Activated CD8-positive, alpha-beta memory T cell treated with anti-CD3 and anti-CD28 coated beads for 1 hour (primary cell): ENCODE measurements at places on chromosomes 12 and 14.

DNA sequence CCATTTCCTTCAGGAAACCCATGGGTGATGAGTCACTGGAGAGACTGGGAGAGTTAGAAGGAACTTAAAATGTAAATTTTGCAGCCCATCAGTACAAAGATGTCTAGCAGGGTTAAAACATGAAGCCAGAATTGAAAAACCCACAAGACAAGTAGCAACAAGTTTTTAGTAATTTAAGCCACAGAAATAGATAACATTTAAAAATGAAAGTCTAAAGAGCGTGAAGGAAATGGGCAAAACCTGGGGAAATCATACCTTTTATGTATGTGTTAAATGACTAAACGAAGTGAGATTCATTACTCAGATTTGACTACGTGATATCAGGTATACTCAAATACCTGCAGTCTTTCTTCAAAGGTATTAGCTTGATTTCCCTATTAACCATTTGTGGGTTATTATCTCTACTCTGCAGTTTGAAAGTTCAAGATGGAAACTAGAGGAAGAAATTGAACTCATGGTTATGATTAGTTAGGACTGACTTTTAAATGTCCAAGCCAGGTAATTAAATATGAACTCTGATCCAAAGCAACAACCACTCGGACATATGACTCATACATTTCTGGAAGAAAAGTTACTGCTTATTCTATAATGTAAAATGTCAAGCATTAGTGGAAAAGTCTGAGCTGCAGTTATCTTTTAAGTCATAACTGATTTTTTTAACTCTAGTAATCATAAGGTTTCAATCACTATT, 84.1 kb downstream of the ITPR2 start:
- no peak for DNase-seq

- no peak for DNase-seq
Measured at GRCh38 chr12:25017336-25017735, 68.4 kb upstream of the BCAT1 start.

- DNase-seq, result no peak
Measured at GRCh38 chr12:65602610-65603295, 221.5 kb upstream of the HMGA2 start.

- DNase-seq, result no peak
Measured at GRCh38 chr14:22539831-22540230, 49.2 kb downstream of the DAD1 start.

DNA sequence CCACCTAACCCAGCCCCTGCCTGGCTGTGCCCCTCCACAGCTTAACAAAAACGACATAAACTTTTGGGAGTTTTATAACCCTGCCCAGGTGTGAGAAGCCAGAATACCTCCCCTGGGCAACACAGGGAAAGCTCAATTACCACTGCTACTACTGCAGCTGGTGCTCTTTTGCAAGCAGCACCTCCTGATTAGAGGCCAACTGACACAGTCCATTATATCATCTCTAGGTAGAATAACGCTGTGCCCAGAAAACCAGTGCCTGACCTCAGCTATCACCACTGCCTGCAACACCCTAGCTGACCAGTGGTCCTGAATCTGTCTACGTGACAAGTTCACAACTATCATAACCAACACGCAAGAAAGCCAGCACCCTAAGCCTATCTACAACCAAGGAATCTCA, 34.2 kb downstream of the MDM1 start:
- no peak for DNase-seq

DNA sequence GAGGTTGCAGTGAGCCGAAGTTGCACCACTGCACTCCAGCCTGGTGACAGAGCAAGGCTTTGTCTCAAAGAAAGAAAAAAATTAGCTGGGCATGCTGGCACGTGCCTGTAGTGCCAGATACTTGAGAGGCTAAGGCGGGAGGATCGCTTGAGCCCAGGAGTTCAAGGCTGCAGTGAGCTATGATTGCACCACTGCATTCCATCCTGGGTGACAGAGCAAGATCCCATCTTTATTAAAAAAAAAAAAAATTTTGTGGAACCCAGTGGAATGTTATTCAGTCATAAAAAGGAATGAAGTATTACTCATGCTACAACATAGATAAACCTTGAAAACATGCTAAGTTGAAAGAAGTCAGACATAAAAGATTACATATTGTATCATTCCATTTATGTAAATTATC, 8.3 kb upstream of the ERBB3 start:
- DNase-seq, result no peak

DNA sequence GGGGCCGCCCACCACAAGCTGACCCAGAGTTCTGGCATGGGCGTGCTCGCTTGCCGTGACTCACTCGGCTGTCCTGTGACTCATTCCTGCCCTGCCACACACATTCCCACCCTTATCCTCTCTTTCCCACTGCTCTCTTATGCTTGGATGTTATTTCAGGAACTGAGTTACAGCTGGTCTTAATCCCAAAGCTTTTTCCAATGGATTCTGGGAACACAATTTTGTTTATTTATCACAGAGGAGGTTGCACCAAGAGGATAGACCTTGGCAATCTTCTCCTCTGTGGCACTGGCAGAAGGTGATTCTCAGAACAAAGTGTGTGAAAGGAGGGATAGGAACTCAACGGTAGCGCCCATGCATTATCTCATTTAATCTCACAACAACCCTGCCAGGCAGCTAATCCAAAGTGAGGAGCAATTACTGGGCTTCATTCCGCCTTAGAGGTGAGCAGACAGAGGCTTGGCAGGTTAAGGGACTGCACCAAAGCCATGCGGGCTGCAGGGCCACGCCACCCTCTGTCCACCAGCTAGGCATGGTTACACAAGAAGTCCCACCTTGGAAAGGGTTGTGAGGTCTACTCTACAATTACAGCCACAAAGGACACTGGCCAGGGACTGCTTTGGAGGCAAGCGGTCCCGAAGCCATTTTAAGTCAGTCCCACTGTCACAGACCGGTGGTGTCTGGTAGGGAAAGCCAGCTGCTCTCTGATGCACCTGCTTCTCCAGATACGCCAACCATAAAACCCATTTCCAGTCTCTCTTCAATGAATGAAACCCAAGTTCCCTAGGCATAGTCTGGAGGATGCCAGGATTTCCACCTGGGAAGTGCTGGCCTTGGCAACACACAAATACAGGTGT, 32.9 kb downstream of the SYNE3 start:
- DNase-seq, result no peak

DNA sequence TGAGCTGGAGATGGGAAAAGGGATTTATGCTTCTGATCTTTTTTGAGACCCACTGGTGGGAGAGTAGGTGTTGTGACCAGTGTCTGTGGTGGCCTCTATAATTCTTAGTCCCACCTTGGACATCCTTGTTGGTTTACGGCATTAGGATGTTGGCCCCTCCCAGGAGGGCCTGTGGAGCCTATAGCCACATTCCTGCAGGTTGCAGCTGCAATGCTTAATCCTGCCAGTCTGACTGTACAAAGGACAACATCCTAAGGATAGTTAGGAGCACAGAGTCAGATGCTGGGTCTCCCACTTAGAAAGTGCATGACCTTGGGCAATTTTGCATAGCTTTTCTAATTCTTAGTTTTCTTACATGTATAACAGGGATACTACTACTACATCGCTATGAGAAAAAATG, 150.9 kb upstream of the SLC38A2 start:
- DNase-seq, result no peak

DNA sequence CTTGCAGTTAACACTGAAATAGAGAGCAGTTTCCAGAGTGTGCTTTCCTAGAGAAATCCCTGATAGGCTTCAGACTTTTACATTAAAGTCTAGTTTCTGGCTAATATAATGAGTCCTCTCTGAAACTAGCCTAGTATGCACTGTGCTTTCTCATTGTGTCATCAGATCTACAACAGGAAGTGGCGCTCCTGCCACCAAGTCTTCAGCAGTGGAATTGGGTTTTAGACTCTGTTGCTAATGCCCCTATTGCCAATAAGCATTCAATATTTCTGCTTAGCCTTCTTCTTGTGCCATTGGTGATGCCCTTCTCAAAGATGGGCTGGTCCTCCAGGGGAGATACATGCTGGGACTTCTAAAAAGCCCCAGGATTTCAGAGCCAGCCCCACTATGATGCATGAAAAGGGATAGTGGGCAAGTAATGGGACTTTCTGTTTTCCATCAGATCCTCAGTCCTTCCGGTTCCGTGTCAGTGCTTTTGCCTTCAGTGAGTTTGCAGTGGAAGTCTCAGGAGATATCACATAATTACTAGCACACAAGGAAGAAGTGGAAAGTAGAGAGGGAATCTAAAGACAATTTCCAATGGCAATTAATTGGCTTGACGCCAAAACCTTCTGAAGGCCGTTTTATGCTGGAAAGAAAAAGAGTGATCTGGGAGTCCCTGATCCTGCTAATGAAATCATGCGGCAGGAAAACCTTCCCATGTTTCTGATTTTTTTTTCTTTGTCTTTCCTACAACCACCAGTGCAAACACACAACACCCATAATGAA, 50.0 kb downstream of the SSPN start:
- no peak for DNase-seq

- DNase-seq, result no peak
Measured at GRCh38 chr12:44873898-44874297, 2.2 kb downstream of the NELL2 start.

- no peak for DNase-seq
Measured at GRCh38 chr12:55469291-55469690, 647 bp downstream of the OR6C70 start.

- no peak for DNase-seq
Measured at GRCh38 chr12:2387103-2387834, 334.5 kb downstream of the CACNA1C start.

GRCh38 chr12:9103050-9103849, 12.5 kb downstream of the A2M start:
- no peak for DNase-seq

DNA sequence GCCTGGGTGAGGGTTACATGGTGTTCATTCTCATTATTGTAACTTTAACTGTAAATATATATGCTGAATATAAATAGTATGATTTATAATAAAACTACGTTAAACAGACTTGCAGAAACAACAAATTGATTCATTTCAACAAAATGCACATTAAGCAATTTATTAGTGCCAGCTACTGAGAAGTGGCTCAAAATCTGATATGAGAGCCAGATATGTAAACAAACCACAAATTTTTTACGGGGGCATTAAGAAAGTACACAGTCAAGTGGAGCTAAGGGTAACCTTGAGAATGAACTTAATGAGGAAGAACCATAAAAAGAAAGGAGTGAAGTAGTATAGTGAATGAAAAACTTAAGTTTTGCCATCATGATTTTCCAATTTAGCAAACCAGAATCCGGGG, 40.3 kb downstream of the CEP128 start:
- no peak for DNase-seq

- no peak for DNase-seq
Measured at GRCh38 chr14:63759456-63759855, 31.6 kb upstream of the SGPP1 start.

GRCh38 chr12:69430942-69431590, 39.1 kb upstream of the FRS2 start:
- no peak for DNase-seq

GRCh38 chr14:94581127-94581999, at the start of gene SERPINA5:
SERPINA5 (plus strand) TSS chr14:94581426; CDS start chr14:94587363, 5,937 bp downstream.
- DNase-seq, result no peak

DNA sequence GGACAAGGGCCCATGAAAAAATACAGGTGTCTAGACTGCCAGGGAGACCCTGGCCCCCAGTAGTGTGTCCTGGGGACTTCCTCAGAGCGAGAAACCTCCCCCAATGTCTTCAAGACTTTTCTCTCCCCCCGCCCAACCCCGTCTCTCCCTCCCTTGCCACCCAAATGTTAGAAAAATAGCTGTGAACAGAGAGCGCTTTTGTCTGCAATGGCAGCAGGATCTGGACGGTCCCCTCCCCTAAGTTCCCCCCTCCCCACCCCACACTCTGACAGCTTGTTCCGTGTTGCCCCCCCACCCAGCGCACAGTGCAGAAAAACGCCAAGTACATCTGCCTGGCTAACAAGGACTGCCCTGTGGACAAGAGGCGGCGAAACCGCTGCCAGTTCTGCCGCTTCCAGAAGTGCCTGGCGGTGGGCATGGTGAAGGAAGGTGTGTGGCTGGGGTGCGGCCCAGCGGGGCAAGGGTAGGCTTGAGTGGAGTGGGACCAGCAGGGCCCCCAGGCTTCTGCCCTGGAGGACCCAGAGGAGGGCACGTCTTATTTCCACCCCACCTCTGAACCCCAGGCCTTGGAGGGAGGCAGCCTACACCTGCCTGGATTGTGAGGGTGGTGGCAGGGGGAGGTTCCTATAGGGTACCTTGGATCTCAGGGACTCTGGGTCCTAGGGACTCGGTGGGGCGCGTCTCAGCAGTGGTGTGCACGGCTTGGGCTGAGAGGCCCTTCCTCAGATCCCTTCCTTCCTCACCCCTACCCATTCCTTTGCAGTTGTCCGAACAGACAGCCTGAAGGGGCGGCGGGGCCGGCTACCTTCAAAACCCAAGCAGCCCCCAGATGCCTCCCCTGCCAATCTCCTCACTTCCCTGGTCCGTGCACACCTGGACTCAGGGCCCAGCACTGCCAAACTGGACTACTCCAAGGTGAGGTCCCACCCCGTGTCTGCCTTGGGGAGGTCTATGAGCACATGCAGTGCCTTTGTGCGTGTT, 4.8 kb downstream of the NR4A1 start:
- no peak for DNase-seq

DNA sequence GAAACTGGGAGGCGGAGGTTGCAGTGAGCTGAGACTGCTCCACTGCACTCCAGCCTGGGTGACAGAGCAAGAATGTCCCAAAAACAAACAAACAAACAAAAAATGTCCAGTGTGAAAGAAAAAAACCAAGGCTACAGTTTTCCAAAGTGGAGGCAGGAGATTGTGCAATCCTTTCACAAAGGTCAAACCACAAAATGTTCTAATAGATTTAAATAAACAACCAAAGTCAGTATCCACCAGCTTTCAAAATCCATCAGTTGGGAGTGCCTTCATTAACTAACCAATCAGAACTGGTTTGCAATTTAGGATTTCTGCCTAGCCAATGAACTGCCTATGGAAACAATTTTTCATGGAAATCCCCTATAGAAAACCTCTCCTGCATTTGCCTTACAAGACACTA, 52.3 kb upstream of the TRIM9 start:
- no peak for DNase-seq

- no peak for DNase-seq
Measured at GRCh38 chr12:27970401-27971120, 2.0 kb downstream of the PTHLH start.

- DNase-seq, result no peak
Measured at GRCh38 chr12:84912198-84913128, at the start of gene SLC6A15. SLC6A15 (minus strand) TSS chr12:84912799; CDS start chr12:84892120, 20,679 bp downstream.

- DNase-seq, result no peak
Measured at GRCh38 chr12:34126805-34127204, 104.5 kb downstream of the ALG10 start.

DNA sequence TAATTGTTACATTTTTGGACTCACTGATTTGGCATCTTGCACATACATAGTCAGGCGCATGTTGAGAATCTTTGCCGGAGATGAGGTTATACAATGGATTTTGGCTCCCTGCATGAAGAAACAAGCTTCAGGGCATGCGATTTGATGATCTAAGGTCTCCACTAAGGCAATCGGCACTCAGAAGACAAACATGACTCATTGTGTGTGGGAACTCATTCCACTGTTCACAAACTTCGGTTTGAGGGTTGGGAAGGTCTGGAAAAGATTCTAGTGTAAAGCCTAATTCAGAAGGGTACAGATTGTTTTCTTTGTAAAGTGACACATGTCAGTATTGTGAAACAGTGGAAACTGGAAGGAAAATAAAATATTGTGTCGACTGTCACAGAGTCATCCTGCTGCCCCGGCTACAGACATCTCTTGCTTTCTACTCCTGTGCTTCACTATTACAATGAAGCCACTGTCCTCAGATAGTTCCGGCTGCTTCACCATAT, 192.6 kb upstream of the HMGA2 start:
- DNase-seq, result no peak
